ENCODE measurements at places on chromosomes 6 and 20.

- DNase-seq: no peak
These were observed 7.7 kb upstream of the CLIC5 start for GRCh38 chr6:46023216-46023915.

- DNase-seq: no peak
These were observed 38.2 kb downstream of the FAM8A1 start for GRCh38 chr6:17638212-17638715.

- DNase-seq: no peak
These were observed 1.1 kb downstream of the SOX4 start for GRCh38 chr6:21594416-21595281.

DNA sequence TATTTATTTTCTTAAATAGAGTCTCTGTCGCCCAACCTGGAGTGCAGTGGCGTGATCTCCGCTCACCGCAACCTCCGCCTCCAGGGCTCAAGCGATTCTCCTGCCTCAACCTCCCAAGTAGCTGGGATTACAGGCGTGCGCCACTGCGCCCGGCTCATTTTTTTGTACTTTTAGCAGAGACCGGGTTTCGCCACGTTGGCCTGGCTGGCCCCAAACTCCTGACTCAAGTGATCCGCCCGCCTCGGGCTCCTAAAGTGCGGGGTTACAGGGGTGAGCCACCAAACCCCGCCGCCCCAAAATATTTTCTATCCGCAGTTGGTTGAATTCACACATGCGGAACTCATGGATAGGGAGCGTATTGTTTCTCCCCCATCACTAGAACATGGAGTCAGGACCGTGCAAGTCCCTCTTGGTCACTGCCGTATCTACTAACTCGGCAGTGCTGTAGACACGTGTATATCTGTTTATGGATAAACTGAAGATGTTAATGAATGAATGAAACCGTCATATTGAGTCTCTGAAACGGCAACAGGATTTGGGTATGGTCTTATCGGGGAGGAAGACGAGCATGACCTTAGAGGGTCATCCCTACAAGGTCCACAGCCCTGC lies 904 bp downstream of the MKKS start:
- no peak for DNase-seq

- DNase-seq: no peak
These were observed 19.3 kb downstream of the COL9A3 start for GRCh38 chr20:62835931-62836861.

- no peak for DNase-seq
These were observed 30.3 kb downstream of the UTRN start for GRCh38 chr6:144315226-144315980.

- no peak for DNase-seq
These were observed 13.7 kb upstream of the HM13 start for GRCh38 chr20:31500527-31500926.

- no peak for DNase-seq
These were observed 141.1 kb upstream of the RNF24 start for GRCh38 chr20:4156411-4156810.

- no peak for DNase-seq
These were observed 11.1 kb downstream of the EEF1A2 start for GRCh38 chr20:63487781-63488241.

- DNase-seq: no peak
These were observed 57.6 kb upstream of the FOXP4 start for GRCh38 chr6:41488433-41489119.

DNA sequence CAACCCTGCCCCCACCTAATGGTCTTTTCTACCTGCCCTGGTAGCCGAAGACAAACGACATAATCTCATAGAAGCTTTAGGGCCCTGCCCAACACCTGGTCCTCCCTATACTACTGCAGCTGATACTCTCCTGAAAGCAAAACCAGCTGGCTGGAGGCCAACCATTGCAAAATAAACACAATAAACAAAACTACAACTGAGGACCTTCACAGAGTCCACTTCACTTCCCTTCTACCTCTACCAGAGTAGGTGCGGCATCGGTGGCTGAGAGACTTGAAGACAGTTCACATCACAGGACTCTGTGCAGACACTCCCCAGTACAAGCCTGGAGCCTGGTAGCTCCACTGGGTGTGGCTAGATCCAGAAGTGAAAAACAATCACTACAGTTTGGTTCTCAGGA lies 476.2 kb downstream of the MMUT start:
- no peak for DNase-seq

DNA sequence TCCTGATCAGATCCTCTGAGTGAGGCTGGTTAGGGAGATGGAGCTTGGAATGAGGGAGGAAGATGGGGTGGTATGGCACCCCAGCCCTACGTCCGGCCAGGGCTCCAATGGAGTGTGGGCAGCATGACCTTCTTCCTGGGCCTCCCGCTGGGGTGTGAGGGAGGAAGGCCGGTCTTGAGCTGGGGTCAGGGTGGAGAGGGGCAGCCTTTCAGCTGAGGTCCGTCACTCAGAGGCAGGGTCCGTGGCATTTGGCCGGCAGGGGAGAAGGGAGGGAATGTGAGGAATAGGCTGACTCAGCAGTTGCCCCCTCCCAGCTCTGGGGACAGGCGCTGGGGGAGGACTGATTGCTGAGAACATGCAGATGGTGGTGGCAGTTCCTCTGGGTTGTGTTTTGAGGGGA lies 25.5 kb upstream of the VEGFA start:
- DNase-seq: no peak

- DNase-seq: no peak
These were observed 7.7 kb upstream of the ZKSCAN8 start for GRCh38 chr6:28134015-28134414.

DNA sequence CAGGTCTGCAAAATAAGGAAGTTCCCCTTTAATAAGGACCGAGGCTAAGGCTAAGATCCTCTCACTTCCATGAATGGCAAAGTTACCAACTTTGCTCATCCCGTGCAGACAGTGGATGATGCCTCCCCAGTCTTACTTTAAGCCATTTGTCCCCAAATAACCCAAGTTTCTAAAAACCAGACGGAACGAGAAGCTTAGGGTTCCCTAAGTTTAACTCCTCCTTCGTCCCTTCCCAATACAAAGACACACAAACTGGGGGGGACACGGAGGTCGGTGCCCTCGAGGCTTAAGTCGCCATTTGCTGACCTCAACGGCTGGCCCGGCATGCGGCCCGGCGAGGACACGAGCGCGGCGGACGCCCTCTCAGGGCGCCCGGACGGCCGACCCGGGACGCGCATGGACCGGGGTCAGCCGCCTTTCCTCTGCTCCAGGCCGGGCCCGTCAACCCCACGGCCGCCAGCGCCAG lies 527 bp downstream of the FBXO30 start:
- DNase-seq: no peak

- DNase-seq: no peak
These were observed 16.6 kb downstream of the ERGIC3 start for GRCh38 chr20:35558451-35558850.

- no peak for DNase-seq
These were observed 1.7 kb downstream of the SOD2 start for GRCh38 chr6:159691133-159691962.
